ENCODE measurements at places on chromosomes 16 and 17.

GRCh38 chr17:55620023-55620422 lies 102.6 kb downstream of the TMEM100 start:
- no peak for DNase-seq

DNA sequence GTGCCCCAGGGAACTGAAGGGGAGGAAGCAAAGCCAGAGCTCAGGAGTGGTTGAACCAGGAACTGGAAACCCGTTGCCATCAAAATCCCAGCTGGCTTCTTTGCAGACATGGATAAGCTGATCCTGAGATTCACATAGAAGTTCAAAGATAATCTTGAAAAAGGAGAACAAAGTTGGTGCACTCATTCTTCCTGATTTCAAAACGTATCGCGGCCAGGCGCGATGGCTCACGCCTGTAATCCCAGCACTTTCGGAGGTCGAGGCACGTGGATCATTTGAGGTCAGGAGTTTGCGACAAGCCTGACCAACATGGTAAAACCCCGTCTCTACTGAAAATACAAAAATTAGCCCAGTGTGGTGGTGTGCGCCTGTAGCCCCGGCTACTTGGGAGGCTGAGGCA lies 7.1 kb downstream of the RAP1GAP2 start:
- no peak for DNase-seq

- DNase-seq = no peak
Observed at GRCh38 chr17:6603744-6604325, 36.7 kb downstream of the KIAA0753 start.

DNA sequence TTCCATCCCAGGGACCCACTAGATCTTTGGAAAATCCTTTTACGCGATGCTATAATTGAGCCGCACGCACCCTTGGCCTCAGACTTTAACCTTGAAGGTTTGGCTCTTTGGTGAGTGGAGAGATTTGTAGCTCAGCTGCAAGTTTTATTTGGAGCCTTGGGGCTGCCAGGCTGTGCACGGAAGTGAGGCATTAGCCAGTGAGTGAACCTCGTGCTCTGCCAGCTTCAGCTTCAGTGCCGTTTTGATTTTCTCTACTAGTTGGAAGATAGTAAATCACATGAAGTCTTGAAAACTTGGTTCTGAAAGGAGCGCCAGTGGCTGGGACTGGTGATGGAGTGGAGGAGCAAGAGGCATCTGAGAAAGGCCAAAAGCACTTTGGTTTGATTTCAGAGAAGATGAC lies 17.3 kb downstream of the CRHR1 start:
- DNase-seq = no peak

- DNase-seq = no peak
Observed at GRCh38 chr17:78184868-78185267, 2.0 kb downstream of the TK1 start.

GRCh38 chr16:21301895-21302291 lies 23.8 kb upstream of the CRYM start:
- DNase-seq = no peak

- DNase-seq = no peak
Observed at GRCh38 chr17:77570565-77570898, 388.0 kb upstream of the TNRC6C start.

DNA sequence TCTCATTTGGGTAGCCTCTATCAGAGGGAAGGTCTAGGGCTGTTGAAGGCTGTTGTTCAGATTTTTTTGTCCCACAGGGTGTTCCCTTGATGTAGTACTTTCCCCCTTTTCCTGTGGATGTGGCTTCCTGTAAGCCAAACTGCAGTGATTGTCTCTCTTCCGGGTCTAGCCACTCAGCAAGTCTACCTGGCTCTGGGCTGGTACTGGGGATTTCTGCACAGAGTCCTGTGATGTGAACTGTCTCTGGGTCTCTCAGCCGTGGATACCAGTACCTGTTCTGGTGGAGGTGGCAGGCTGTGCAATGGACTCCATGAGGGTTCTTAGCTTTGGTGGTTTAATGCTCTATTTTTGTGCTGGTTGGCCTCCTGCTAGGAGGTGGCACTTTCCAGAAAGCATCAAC lies 23.3 kb upstream of the CCR7 start:
- no peak for DNase-seq

GRCh38 chr16:68749432-68749831 lies 12.3 kb downstream of the CDH1 start:
- DNase-seq = no peak

DNA sequence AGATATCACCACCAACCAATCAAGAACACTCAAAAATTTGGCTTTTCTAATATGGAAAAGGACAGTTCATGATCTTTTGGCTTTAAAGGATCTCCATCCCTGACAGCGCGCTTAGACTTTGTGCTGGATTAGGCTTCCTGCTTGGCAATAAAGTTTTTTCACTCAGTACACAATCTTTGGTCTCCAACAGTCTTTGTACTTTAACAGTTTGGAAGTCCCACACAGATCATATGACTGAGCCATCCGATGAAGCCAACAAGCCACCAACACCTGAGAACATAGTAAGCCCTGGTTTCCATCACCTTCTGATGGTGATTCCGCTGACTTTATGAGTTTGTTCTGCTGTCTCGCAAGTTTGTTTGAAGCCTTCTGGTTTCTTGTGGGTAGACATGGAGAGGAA lies 34.3 kb downstream of the SMURF2 start:
- DNase-seq = no peak

DNA sequence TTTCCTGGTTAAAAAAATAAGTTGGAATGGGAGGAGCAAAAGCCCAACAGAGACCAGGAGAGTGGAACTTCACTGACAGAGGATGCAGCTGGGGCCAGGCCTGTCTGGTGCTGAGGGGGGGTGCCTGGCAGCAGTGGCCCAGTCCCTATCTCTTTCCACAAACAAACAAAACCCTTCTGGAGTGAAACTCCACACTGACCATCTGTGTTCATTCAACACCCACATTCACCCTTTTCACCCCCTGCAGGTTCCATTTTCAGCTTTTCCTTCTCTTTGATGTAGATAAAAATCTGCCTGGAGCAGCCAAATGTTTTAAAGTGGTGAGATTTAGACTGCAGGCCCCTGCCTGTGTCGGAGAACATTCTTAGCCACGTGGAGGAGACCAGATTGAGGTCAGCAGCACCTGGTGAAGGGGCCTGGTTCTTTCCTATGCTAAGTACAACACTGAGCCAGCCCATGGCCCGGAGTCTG lies 161.4 kb upstream of the CDH11 start:
- DNase-seq = no peak

- DNase-seq = no peak
Observed at GRCh38 chr17:14745541-14745940, 444.7 kb downstream of the HS3ST3B1 start.

GRCh38 chr17:73359987-73360410 lies 48.2 kb upstream of the CDC42EP4 start:
- no peak for DNase-seq

DNA sequence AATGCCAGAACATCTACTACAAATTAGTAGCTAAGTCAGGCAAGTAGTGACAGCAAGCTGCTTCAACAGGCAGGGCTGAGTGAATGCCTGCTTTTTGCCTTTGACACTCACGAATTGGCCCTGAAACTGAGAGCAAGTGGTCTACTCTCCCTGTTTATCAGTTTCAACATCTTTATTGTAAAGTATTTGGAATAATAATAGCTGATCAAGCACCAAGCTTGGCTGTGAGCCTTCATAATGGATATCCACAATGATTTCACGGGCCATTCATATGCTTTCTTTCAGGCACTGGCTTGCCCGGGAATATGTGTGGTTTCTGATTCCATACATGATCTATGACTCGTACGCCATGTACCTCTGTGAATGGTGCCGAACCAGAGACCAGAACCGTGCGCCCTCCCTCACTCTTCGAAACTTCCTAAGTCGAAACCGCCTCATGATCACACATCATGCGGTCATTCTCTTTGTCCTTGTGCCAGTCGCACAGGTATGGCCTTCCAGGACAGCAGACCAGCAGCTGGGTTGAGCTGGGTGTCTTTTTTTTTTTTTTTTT lies 5.2 kb downstream of the TLCD3A start:
- no peak for DNase-seq

- no peak for DNase-seq
Observed at GRCh38 chr17:63512896-63513644, 10.1 kb upstream of the KCNH6 start.

DNA sequence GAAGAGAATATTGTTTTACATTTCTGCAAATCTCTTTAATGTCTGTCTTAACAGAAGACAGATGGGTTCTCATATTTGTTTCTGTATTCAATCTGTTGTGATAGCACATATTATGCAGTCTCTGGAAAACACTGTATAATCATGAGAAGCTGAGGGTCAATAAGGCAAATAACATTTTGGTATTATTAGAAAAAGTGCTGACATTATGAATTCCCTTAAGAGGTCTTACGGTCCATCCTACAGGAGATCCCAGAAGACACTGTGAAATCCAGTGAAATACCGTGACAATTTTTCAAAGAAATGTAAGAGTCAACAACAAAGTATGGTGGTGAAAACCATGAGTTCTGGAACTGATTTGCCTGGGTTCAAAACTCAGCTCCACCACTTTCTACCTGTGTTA lies 42.3 kb downstream of the ABCA5 start:
- no peak for DNase-seq

GRCh38 chr16:87979352-87979751 lies 28.1 kb downstream of the BANP start:
- no peak for DNase-seq

- DNase-seq = no peak
Observed at GRCh38 chr16:48110982-48111381, 44.8 kb downstream of the ABCC12 start.

DNA sequence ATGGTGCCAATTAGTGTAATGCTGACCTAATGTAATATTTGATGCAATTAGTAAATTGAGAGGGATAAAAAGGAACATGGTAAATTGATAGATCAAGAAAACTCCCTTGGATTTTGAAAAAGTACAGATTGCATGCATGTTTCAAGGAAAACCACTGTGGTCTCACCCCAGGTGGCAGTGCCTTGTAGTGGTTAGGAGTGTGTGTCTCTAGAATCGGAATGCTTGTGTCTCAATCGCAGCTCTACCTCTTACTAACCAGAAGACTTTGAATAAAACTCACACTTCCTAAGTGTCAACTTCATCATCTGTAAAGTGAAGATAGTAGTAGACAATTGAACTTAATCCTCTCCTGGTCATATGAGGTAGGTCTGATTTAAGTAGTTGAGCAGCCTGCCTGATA lies 128.9 kb upstream of the GOT2 start:
- DNase-seq = no peak

- DNase-seq = no peak
Observed at GRCh38 chr16:5412731-5413130, 315.1 kb upstream of the EEF2KMT start.

- no peak for DNase-seq
Observed at GRCh38 chr16:5020551-5020950, 13.2 kb downstream of the NAGPA start.

- no peak for DNase-seq
Observed at GRCh38 chr17:82963104-82963950, 116.1 kb upstream of the METRNL start.

DNA sequence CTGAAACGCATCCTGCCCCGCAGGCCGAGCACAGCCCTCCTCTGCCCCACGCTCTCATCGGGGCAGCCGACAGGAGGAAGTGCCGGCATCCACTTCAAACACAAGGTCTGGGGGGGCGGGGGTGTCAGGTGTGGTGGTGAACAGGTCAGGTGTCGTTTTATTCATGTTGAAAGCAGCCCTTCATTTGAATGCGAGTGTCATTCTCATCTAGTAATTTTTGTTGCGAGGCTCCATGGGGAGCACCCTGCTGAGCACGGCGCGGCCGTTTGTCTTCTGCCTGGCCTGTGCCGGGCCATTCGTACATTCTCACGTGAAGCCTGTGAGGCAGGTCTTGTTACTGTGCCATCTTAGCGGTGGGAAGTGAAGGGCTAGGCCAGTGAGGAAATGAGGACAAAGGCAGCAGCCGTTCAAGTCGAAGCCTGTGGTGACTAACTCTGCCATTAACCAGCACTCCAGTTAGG lies 1.9 kb downstream of the ACSF3 start:
- DNase-seq = no peak

DNA sequence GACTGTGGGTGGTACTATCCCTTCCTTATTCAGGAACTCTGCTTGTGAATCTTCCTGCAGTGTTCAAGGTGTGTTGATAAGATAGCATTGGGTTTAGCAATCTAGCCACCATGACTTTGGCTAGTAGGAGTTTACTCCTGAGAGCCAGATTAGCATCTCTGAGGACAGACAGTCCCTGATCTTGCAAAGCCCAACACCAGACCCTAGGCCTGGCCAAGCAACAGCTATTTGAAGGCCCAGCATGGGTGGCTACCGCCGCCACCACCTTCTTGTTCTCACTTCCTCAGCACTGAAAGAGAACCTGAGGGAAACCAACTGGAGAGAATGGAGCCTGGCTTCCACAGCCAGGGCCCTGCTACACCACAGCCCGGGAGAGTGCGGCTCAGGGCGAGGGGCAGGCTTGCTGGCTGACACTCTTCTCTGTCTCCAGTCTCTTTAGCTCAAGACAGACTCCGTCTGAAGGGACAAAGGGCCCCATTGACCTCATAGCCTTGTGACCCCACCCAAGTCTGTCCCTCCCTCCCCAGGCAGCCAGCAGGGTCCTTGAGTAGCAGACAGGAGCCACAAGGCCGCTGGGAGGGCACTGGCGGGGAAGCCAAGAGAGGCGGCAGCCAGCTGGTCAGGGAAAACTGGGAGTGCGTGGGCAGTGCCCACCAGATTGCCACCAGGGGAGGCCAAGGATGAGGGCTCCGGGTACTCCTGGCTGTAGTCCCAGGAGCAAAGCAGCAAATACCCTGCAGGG lies 10.9 kb upstream of the ARHGAP23 start:
- DNase-seq = no peak

DNA sequence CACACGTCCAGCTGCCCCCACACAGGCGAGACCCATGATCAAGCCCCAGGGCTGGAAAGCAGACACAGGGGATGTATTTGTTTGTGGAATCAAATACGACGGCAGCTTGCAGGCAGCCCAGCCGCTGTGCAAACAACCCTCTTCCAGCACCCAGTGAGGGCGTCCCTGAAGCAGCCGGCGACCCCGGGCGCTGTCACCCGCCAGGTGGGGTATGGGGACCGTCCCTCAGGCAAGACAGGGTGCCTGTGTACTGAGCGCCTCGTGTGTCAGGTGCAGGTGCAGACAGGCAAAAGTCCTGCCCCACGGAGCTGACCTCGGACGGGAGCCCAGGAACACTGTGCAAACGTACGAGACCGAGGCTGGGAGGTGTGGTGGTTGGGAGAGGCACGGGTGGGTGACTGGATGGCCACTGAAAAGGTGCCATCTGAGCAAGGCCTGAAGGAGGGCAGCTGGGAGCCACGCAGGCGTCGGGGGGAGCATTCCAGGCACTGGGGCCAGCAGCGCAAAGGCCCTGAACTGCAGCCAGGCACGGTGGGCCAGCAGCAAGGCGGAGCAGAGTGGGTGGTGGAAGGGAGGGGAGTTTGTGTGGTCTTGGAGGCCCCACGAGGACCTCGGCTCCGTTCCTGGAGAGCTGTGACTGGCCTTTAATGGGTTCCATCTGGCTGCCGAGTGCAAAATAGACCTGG lies 48.5 kb downstream of the CBFA2T3 start:
- DNase-seq = no peak

GRCh38 chr16:48687421-48688038 lies 77.5 kb upstream of the N4BP1 start:
- DNase-seq = no peak
